Mesothelial cell of epicardium (in vitro differentiated cells): ENCODE measurements at places on chromosomes 12 and 14. TPM values are rescaled to one million over a fixed set of nuclear protein-coding genes. Genes with fewer than 3 reads are reported as not detected.

The PTPRR gene
- 0.38 to 0.60 TPM (median 0.52 TPM) in 3 replicates for total RNA-seq

The NELL2 gene
- 1.9 to 2.3 TPM (median 2.1 TPM) in 3 replicates for total RNA-seq

The TMTC1 gene
- total RNA-seq = 0.88 to 1.0 TPM (median 0.91 TPM) in 3 replicates

The ENDOU gene
- 0.11 to 0.51 TPM (median 0.29 TPM) in 3 replicates for total RNA-seq

The TOMM20L gene
- 0.47 TPM in 1 of 3 replicates, not detected in the others for total RNA-seq

The AMHR2 gene
- 11.1 to 13.8 TPM (median 12.3 TPM) in 3 replicates for total RNA-seq

DNA sequence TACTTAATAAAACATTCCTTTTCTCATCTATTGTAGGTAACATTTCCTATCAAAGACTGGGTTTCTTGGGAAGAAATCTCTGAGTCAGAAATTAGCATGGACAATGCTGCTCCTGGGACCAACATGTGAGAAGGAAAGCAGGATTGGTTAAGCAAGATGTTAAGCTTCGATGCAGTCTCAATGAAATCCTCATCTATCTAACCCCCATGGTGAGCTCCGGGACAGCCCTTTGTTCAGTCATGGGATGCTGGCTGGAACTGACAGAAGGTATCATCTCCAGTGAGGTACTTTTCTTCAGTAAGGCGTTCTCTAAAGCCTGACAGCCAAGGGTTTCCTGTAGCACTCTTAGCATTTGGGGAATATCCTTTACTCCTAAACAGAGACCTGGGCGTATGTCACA, 82.8 kb upstream of the SINHCAF start:
- no peak for DNase-seq

DNA sequence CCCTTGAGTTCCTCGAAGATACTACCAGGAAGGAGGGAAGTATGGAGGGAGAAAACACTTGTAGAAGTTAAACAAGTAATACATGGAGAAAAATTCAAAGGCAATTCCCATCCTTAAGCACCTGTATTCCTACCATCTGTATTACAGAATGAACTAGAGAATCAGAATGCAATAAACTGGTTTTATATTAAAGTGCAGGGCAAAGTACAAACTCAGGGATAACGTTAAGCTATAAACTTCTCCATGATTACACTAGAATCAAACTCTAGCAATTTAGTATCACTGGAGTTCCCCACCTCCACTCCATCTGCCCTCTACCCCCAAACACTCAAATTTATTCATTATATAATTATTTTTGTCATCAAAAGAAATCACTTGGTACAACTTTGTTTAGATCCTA, 13.1 kb downstream of the PAWR start:
- DNase-seq = no peak

- no peak for DNase-seq
Measured at GRCh38 chr14:99395909-99396530, 84.6 kb downstream of the SETD3 start.

DNA sequence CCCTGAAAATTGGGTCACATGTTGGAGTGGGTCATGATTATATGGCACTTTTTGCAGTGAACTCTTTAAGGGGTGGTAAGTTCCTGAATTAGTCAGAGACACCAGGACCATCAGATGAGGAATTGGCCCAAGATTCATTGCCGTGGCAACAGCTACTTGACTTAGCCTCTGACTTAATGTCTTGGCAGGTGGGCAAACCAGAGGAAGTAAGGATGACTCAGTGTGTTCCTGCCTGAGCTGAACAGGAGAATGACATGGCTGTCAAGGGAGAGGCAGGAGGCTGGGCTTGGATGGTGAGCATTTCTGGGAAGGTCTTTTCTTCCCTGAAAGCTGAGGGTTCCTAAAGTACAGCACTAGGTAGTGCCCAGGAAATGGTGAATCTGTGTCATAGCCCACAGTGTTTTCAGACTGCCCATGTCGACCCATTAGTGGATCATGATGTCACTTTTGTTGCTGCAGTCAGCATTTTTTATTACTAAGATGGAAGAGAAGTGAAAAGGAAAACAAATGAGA, 170.1 kb upstream of the PWP1 start:
- DNase-seq = no peak

GRCh38 chr12:117820216-117820907, 148.4 kb downstream of the KSR2 start:
- no peak for DNase-seq

GRCh38 chr12:68760806-68761441, 14.9 kb downstream of the SLC35E3 start:
- no peak for DNase-seq

GRCh38 chr14:65214741-65215140, 112.4 kb upstream of the MAX start:
- DNase-seq = no peak

DNA sequence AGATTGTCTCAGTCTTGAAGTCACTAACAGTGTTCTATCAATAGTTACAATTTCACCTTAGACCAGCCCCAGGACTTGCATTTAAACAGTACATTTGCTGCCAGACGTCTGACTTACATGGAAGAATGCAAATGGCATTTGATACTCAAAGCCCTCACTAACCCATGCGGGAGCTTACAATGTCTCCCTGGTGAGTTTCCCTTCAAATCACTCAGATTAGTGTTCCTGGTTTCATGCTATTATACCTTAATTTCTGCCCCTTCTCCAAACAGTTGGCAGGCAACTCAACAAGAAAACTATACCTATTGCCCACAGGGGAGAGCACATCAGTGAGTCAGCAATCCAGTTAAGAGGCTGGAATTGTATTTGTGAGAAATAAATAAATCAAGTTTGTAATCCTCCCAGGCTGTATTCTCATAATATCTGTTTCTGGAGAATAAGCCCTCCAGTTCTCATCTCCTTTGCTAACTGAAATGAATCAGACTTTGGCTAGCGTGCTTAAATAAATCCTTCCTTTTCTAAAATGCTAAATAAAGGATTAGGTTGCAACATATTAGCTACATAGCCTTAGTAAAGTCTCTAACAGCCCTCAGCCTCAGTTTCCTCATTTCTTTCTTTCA, 23.7 kb downstream of the GSTZ1 start:
- DNase-seq = no peak

DNA sequence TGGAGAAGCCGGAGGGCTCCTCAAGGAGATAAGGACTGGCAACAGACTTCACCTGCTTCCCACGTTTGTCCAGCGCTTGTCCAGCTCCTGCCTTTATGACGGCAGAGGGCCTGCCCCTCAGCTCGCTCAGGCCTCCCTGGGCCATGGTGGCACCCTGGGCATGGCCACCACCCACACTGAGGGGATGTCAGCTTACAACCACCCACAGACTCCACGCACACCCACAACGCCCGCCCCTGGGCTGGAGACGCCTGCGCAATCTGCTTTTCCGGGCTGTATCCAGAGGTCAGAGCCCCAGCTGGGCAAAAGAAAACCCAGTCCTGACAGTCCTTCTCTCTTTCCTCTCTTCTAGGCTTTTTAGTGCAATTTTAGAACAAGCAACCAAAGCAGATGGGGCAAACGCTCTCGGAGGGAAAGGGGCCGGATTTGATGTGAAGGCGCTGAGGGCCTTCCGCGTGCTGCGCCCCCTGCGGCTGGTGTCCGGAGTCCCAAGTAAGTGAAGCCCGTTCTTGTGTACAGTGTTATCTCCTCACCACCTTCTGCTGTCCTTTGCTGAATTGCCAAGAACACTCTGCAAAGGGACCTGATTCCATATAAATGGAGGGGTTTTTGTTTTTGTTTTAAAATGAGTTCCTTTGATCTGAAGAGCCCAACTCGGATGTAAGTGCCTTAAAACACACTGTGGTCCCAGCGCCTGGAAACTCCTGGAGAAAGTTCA, 337.4 kb upstream of the FKBP4 start:
- no peak for DNase-seq

GRCh38 chr12:51368640-51369517, 22.3 kb downstream of the GALNT6 start:
- no peak for DNase-seq
